Left renal pelvis (tissue), 4 donors: ENCODE measurements at places on chromosomes 13 and 19.

- DNase-seq: no peak
Measured at GRCh38 chr19:10113592-10113963, 2.1 kb downstream of the P2RY11 start.

- DNase-seq: no peak
Measured at GRCh38 chr19:33432446-33433170, 59.1 kb downstream of the CEBPG start.

DNA sequence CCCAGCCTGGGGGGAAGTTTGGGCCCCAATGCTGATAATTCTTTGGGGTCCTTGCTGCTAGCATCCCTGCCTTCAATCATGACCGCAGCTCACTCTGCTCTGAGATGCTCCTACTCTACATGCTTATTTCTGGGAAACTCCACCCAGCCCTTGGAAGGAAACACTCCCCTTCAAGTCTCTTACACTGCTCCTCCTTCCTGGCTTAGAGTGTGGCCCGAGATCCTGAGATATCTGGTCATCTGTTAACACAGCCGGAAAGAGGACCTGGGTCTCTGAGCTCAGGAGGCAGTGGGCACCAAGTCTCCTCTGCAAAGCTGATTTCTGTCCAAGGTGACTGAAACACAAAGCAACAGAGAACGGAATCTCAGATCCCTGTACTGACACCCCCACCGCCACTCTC, 33.0 kb downstream of the CYP4F2 start:
- no peak for DNase-seq

DNA sequence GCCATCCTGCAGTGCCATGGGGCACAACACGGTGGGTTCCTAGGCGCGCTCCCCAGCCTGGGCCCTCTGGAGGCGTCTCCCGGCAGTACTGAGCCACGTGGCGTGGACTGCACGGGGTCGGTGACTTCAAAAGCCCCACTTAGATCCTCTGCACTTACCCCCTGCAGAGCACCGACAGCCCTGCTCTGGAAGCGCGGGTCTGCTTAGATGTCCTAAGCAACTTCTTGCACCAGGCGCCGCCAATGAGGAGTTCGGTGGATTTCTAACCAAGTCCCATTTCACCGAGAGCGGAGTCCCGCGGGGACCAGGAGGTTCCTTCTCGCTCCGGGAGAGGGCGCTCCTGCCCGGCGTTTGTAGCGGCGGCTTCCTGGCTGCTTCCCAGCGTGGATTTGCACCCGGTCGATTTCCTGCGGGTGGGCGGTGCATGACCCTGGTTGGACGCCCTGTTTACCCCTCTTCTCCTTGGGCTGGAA, 25.2 kb upstream of the ZNF845 start:
- peak; percentile 1 for DNase-seq

DNA sequence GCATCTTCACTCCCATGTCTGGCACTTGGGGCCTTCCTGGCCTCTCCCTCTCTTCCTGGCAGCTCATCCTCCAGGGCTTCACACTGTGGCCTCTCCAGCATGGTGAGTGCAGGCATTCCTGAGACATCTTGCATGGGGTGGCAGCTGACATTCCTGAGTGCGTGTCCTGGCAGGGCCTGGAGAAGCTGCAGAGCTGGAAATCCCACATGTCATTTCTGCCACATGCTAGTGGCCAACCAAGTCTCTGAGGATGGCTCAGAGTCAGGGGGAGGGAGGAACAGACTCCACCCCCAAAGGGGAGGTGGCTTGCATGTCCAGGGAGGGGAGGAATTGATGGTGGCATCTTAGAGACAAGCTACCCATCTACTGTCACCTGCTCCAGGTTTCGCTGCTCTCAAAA, 41.6 kb upstream of the AMER2 start:
- no peak for DNase-seq

DNA sequence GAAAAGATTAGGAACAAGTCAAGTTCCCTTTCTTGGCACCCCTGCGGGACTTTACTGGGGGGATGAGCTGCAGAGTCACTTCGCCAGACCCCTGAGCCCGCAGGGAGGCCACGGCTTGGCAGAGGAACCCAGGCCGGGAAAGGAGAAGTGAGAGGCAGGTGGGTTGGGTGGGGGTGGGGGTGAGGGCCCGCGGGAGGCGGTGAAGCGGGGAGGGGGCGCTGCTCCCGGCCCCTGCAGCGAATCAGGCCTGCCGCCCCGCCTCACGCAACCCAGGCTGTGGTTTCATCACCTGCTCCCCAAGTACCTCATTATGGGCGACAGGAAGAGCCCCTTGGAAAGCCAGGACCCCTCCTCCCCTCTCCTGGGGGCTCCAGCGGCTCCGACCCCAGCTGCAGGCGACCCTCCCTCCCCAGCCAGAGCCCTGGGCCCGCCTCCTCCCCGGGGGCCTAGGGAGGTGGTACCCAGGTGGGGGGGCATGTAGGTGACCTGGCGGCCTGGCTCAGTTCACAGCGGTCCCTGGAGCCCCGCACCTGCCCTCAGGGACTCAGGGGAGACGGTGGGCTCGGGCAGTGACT, 9.5 kb downstream of the MEF2B start:
- no peak for DNase-seq

GRCh38 chr19:14003251-14004055, 2.7 kb downstream of the RFX1 start:
- no peak for DNase-seq

DNA sequence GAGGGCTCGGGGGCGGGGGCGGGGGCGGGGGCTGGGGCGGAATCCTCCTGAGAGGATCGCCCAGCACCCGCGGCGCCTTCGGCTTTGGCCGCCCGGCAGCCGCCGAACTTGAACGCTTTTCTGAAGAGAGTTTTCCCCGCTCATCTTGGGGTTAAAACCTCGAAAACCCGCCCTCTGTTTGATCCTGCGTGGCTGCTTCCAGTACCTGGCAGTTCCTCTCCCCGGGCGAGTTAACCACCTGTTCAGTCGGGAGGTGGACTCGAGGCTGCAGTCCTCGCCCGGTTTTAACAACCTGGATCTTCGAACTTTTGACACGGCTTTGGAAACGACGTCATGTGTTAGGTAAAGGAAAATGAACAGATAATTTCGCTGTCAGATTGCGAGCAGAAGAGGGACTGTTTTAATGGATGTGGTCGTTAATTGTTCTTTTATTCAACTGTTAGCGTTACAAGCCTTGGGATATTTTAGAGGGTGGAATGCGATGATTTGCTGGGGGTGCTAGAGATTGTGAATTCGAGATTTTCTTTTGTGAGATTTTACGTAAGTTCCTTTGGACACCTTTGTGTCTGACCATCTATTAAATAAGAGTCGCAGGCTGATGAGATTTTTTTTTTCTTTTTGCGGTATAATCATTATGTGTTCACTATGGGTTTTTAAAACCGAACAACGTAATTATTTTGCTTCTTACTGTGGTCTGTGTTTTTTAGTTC, 1.0 kb downstream of the FNDC3A start:
- peak; percentile 72 for DNase-seq
